ENCODE measurements at places on chromosomes 16 and 17.
A peak's percentile ranks its signal among the peaks of the same experiment; 100 is the strongest.

DNA sequence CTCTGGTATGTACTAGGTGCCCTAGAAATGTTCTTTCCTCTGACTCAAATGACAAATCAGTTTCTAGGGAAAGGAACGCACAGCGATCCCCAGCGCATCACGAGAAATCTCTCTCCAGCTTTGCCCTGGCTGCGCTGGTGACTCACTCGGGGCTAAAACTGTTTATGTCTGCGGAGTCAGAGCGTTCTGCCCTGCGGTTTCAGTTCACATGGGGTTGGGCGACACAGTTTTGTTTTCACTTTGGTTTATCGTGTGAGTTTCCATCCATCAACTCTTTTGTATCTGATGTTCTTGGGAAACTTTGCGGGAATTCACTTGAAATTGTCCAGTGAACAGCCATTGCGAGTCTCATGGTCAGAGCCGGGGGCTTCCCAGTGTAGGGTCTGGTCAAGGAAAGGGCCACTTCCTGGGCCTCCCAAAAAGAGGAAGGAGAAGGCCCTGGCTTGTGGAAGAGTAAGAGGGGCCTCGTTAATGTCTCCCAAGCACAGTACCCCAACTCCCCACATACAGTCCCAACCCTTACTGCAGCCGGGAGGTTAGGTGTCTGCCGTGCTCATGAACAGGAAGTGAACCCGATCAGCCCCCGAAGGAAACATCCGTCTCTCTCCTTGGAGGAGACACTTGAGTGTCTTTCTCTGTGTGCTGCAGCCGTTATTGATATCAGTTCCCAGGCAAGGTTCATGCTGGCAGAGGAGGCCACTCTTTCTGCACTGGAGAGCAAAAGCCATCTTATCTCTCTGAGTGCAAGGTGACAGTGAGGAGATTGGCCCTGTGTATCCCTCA lies 643.2 kb downstream of the WWOX start:
- peak; percentile 69 for DNase-seq

GRCh38 chr16:14193316-14193871 lies 122.3 kb downstream of the MRTFB start:
- DNase-seq: no peak

GRCh38 chr17:50541402-50541715 lies 5.6 kb upstream of the SPATA20 start:
- no peak for DNase-seq

- DNase-seq: no peak
Observed at GRCh38 chr16:78137782-78138616, 38.5 kb downstream of the WWOX start.

DNA sequence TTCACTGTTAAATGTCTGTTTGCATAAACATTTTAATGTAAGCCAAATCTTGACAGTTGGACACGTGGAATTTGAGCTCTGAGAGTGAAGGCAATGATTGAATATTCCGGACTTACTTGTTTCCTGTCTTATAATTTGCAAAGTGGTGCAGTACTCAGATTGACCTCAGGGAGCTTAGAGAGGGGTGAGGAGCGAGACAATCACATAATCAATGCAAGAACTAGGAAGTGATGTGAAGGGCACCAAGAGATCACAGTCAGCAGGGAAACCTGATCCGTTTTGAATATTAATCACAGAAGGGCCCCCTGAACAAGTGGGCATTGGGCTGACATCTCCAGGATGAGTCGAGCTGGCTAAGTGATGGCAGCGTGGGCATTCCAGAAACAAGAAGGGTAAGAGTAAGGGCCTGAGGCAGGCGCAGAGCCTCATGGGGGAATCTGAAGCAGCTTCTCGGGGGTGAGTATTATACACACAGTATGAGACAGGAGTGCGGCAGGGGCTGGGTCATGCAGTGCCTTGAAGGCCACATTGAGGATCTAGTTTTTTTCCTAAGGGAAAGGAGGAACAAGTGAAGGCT lies 26.1 kb downstream of the TEX2 start:
- DNase-seq: no peak

DNA sequence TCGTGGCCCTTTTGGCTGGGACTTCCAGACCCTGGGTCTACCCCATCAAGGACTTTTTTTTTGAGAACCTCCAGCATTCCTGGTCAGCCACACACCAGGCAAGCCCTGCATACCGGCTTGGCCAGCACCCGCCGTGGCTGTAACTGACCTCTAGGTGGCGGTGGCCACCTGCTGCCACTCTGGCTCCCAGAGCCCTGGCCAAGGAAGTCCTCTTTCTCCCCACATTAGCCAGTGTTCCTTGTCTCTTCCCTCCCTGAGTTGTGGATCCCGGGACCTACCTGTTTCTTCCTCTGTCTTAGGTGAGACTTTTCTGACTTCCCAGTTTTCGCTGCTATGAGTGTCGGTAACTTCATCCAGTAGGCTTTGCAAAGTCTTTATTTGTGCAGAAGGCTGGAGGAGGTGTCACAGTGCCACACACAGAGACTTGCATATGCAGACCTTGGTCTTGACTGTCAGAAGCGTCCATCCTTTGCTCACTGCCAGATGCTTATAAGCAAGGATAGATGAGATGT lies 348.3 kb downstream of the CPPED1 start:
- DNase-seq: no peak

DNA sequence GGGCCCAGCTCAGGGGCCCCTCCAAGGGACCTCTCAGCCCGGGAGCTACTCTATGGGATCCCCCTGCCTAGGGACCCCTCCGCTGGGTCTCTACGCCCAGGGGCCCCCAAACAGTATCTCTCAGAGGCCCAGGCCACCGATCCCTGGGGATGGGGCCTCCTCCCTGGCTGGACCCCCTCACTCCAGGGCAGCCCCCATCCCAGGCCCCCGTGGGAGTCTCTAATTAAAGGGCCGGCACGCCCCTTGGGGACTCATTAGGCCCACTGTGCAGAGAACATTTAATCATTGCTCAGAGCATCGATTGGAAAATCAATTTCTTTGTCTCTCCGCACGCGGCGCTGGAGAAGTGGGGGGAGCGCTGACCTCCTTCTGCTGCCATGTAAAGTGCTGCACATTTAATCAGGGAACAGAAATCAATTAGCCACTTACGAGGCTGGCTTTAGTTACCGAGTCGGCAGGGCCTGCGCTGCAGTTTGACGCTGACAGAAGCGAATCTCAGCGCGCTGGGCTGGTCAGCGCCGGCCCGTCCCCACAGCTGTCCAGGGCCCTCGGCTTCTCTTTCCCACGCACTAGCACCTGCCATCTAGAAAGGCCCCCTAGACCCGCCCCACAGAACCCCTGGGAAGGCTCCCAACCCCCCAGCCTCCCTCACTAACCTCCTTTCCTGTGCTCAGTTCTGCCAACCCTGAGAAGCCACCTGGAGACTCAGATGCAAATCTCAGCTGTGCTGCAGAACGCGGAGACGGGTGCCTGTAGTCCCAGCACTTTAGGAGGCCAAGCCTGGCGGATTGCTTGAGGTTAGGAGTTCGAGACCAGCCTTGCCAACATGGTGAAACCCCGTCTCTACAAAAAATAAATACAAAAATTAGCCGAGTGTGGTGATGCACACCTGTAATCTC lies 20.2 kb upstream of the C1QL1 start:
- no peak for DNase-seq

GRCh38 chr16:75038036-75038858 lies 39.4 kb downstream of the ZNRF1 start:
- no peak for DNase-seq

DNA sequence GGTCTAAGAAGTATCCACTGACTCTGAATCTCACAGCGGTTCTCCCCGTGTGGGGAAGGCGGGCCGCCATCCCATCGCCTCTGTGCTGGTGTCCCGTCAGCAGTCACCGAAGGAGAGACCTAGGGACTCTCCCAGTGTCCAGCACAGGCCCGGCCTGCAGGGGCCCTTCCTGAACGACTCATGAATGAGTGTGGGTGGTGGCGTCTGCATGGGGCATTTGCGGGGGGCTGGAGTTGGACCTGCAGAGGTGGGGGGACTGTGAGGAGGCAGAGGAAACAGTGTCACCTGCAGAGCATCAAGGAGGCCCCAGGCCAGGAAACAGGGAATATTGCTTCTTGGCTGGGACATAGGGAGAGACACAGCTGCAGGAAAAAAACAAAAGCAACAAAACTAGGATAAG lies 10.3 kb downstream of the KCNG4 start:
- no peak for DNase-seq

GRCh38 chr17:44367231-44367979 lies 3.8 kb upstream of the FAM171A2 start:
- DNase-seq: no peak

- no peak for DNase-seq
Observed at GRCh38 chr17:40599468-40599763, 34.1 kb upstream of the CCR7 start.

- DNase-seq: peak; percentile 71
Observed at GRCh38 chr17:62965686-62966425, at the start of gene TANC2. TANC2 (plus strand) TSS chr17:62966235; CDS start chr17:63009560, 43,325 bp downstream.

- DNase-seq: peak; percentile 8
Observed at GRCh38 chr17:10198509-10199249, at the start of gene GAS7. GAS7 (minus strand) TSS chr17:10198606.

DNA sequence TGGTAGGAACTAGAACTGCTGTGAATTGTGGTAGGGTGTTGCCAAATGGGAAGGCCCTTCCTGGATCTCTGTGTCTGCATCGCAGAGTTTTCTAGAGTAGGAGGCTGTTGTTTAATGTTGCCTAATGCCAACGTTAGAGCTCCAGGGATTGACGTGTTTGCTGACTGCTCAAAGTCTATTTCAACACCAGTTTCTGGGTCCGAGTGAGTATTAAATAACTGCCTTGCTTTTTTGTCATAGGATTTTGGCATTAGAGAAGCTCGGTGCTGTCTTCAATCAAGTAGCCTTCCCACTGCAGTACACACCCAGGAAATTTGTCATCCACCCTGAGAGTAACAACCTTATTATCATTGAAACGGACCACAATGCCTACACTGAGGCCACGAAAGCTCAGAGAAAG lies 40.0 kb downstream of the SF3B3 start:
- DNase-seq: no peak

- DNase-seq: no peak
Observed at GRCh38 chr17:58165981-58166380, 801 bp upstream of the OR4D2 start.

DNA sequence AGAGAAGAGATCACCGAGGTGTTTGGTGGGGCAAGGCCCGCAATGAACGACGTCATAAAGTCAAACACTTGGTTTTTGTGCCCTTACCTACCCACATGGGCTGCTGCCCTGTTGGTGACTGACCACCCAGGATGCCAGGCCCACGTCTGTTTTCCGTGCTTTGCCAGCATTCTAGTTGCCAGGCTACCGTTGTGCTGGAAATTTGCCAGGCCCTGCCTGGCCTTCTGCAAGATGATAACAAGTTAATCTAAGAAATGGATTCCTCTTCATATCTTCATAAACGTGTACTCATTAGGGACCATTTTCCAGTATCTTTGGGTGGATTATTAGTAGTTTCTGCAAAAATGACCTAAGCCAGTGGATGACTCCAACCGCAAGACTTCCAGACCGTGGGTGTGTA lies 35.4 kb downstream of the SLC6A4 start:
- no peak for DNase-seq

DNA sequence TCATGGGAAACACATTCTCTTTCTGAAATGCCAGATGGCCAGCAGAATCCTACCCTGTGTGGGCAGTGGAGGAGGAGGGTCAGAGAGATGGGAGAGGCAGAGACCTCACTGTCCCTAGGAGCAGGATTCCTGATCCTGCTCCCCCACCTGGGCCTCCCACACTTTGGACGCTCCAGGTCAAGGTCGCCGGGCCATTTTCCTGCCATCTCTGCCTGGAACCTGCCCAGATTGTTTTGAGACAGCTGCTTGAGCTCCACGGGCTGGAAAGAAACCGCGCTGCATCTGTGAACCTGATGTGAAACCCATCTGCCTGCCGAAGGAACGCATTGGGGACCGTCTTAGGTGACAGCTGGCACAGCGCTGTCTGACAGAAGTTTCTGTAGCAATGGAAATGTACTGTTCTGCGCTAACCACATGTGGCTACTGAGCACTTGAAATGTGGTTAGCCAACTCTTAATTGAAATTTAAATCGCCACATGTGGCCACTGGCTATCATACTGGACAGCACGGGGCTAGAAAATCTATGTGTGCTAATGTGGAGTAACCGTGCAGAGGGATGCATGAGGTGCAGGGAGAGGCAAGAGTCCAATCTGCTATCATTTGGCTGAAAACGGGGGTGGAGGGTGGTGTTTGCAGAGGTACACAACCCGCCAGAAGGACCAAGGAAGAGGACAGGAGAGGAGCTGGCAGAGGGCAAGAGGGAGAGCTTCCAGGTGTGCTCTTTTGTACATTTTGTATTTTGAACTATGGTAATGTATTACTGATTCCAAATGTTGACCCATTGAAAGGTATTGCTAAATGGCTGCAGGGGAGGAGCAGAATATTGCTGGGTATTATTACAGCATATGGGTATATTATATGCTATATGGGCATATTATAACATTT lies 15.4 kb upstream of the NUBP1 start:
- no peak for DNase-seq

- DNase-seq: no peak
Observed at GRCh38 chr17:35568561-35568960, 7.9 kb upstream of the SLFN14 start.

DNA sequence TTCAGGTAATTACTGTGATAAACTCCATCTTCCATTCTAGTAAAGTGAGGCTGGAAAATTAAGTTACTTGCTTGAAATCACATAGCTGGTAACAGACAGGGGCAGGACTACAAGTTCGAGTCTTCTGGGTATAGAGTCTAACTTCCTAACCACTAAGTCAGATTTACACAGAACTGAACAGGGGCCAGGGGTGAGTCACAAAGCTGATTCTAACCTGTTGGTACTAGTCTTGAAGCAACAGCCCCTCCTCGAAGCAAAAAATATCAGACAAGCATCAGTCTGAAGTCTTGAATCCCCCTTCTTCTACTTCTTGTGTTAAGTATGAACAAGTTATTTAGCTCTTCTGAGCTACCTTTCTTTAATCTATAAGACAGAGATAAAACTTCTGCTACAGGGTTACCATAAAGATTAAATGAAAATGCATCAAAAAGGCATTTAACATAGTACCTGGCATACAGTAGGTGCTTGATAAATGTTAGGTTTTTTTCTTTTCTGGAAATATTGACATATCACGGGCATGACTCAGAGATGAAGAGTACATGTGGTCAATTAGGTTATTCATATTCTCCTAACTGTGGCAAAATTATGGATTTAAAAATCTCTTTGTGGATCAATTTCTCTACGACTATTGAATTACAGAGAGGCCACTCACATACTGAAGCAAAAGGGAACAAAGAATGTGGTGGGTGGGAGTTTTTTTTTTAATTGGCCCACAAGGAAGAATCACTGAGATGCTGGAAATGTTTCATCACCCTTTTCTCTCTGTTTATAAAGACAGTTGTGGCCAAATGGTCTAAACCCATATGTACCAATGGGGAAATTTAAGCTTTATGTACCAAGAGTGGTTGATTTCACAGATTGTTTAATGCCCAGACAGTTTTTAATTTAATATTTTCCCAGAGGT lies 266.9 kb upstream of the DYNLRB2 start:
- no peak for DNase-seq

GRCh38 chr17:69672924-69673323 lies 258.4 kb downstream of the MAP2K6 start:
- DNase-seq: no peak

DNA sequence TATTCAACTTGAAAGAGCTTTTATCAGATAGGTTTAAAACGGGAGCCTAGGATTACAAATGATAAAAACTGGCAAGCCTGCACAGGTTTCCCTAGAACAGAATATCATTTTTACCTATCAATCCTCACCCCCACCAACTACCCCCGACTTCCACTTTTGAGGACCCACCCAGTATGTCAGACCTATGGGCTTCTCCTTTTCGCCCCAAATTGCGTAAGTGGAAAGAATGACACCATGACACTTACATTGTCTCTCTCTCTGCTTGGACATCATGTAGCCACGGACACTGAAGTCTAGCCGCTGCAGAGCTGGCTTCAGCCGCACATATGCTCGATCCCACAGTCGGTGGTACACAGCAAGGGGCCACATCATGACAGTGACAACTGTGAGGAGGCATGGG lies 7.4 kb upstream of the PSMC3IP start:
- no peak for DNase-seq

- DNase-seq: no peak
Observed at GRCh38 chr17:27559506-27560481, 71.2 kb upstream of the LGALS9 start.

All from activated T-helper 1 cell treated with Interleukin-2 at 50 U/mL for 16 hours (primary cell).